ENCODE measurements at places on chromosomes 11 and 22.

GRCh38 chr22:42596336-42596735 lies 18.3 kb downstream of the POLDIP3 start:
- no peak for DNase-seq

GRCh38 chr11:29125606-29126005 lies 891.2 kb downstream of the KCNA4 start:
- DNase-seq = no peak

DNA sequence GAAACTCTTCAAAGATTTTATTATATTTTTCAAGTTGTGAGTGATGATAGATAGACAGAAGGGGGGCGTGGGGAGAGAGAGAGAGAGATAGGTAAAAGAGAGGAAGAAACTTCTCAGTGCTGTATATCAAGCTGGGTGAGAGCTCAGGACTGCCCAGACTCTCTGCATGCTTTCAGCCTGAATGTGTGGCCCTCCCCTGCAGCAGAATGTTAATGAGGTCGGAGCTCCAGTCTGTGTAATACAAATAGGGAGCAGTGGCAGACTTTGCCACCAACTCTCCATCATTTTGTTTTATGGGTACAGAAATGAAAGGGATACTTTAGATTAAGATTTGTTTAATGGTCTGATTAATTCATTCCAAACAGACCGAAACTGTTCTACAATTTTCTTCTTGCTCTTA lies 752.8 kb downstream of the OPCML start:
- DNase-seq = no peak

- DNase-seq = no peak
Observed at GRCh38 chr11:80024119-80024518, 583.3 kb upstream of the TENM4 start.

- DNase-seq = no peak
Observed at GRCh38 chr22:43726964-43727543, 85.1 kb downstream of the EFCAB6 start.

All from stimulated activated CD4-positive, alpha-beta T cell treated with anti-CD3 and anti-CD28 coated beads, Interleukin-1b, Interleukin-23, amount 100 ng/mL, for 48 hours (primary cell).